ENCODE measurements at places on chromosomes 4 and X.

- peak; percentile 66 for DNase-seq
Observed at GRCh38 chr4:154086247-154086646, 297.4 kb upstream of the SFRP2 start.

- no peak for DNase-seq
Observed at GRCh38 chr4:189826657-189827056, 114.0 kb upstream of the FRG1 start.

GRCh38 chr4:5446595-5447226 lies 261.6 kb downstream of the EVC2 start:
- DNase-seq: no peak

- no peak for DNase-seq
Observed at GRCh38 chr4:157702831-157703230, 470.0 kb downstream of the GASK1B start.

- DNase-seq: no peak
Observed at GRCh38 chrX:38211891-38212635, 8.6 kb downstream of the SRPX start.

DNA sequence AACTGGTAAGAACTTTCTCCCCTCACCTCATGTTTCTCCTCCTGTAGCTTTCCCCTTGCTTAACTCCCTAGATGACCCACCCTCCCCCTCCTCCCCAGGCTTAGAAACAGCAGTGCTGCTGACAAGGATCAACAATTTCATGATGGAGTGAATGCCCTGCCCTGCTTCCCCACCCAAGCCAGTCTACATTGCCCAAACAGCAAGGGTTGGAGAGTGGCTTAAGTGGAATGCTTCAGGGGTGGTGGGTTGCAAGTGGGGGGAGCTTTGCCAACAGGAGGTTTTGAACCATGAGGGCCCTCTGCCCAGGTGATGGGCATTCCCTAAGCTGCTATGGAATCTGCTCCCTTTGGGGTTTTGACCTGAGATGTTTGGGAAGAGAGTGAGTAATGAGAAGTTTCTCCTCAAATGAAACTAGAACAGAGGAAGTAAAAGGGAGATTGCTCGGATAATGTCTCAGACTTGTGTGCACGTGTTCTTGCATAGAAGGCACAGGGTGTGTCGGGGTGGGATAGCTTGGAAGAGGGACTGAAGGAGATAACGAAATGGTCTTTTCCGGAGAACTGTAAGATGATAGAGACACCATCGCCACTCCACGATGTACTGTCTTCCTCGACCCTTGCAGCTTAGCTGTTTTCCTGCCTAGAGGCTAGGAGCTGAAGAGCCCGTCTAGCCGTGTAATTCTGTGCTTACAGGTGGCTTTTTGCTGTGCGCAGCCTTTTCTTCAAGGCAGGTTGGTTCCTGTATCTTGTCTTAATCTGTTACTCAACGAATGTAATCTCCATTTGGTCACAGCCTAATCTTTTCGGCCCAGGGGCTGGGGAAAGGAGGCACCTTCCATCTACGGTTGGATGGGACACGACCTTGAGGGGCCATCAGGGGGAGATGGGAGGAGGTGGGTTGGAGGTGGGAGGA lies 10.1 kb downstream of the GDPD2 start:
- no peak for DNase-seq

GRCh38 chr4:162282684-162283083 lies 118.9 kb upstream of the FSTL5 start:
- no peak for DNase-seq

- no peak for DNase-seq
Observed at GRCh38 chrX:96432647-96433046, 252.0 kb upstream of the DIAPH2 start.

GRCh38 chrX:139508099-139508498 lies 22.4 kb upstream of the F9 start:
- no peak for DNase-seq

- peak; percentile 74 for DNase-seq
Observed at GRCh38 chrX:105190252-105190853, 30.1 kb downstream of the TEX13A start.

- DNase-seq: no peak
Observed at GRCh38 chr4:112531146-112531545, 15.2 kb upstream of the NEUROG2 start.

DNA sequence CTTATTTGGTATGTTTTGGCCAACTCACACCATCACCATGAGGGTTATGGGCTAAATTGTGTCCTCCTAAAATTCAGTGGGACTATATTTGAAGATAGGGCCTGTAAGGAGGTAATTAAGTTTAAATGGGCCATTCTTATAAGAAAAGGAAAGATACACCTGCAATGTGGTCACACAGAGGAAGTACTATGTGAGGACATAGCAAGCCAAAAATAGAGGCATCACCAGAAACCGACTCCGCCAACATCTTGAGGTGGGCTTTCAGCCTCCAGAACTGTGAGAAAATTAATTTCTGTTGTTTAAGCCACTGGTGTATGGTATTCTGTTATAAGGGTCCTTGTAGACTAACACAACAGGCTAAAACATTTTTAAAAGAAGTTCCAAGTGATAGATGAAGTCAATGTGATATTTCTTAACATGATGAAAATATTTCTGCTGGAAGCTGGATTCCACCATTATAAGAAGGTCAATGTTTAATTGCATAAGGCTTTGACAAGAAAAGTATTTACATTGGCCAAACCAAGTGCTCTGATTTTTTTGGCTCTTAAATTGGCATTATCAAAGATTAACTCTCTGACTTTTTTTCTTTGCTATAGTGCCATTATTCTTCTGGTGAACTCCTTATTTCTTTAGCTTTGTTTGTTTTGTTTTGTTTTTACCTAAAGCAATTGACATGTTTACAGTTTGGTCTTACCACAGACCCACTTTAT lies 540.9 kb downstream of the PPARGC1A start:
- no peak for DNase-seq

GRCh38 chr4:54063229-54063628 lies 1.2 kb downstream of the CHIC2 start:
- DNase-seq: peak; percentile 70

DNA sequence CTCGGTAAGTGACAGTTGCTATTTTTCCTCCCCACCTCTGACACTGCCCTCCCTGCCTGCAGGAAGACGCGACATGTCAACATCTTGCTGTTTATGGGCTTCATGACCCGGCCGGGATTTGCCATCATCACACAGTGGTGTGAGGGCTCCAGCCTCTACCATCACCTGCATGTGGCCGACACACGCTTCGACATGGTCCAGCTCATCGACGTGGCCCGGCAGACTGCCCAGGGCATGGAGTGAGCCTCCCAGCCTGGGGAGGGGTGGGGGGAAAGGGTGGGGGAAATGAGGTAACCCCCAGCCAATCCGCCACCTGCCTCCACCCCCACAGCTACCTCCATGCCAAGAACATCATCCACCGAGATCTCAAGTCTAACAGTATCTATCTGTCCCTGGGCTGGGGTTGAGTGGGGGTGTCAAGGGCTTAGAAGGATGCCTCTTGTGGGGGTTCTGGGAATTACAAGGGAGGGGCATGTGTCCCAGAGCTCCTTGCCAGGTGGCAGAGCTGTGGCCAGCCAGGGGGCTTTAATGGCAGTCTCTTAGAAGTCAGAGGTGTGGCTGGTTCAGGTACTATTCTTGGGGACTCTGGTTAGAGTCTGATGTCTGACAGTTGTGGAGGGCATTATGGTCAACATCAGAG lies 7.8 kb downstream of the ARAF start:
- DNase-seq: peak; percentile 40

GRCh38 chr4:55437356-55437796 lies 41.6 kb downstream of the TMEM165 start:
- peak; percentile 56 for DNase-seq

DNA sequence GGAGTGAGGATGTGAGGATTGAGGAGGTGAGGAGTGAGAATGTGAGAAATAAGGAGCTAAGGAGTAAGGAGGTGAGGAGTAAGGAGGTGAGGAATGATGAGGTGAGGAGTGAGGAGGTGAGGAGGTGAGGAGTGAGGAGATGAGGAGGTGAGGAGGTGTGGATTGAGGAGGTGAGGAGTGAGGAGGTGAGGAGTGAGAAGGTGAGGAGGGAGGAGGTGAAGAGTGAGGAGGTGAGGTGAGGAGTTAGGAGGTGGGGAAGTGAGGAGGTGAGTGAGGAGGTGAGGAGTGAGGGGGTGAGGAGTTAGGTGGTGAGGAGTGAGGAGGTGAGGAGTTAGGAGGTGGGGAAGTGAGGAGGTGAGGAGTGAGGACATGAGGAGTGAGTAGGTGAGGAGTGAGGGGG lies 74.8 kb upstream of the MXD4 start:
- DNase-seq: no peak

GRCh38 chr4:96675896-96676295 lies 836.0 kb downstream of the PDHA2 start:
- DNase-seq: no peak

- no peak for DNase-seq
Observed at GRCh38 chr4:153989505-153989904, 200.6 kb upstream of the SFRP2 start.

DNA sequence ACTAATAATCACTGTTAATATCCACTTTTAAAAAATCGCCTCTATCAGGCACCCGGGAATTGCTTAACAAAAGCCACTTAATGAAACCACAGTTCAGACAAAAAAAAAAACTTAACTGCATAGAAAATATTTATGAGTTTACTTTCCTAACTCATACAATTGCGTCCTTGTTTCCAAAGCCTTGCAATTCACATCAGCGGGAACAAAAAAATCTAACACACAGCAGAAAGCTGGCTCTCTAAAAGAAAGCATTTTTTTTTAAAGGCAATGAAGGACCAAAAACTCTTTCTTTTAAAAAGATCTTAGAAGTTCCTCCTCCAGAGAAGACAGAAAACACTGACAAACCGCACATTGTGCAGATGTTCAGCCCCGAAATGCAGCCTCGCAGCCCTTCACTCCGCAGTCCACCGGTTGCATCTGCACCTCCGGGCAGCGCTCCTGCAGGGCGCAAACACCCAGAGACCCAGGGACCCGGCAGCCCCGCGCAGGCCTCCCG lies 812 bp downstream of the FAT1 start:
- DNase-seq: peak; percentile 29

DNA sequence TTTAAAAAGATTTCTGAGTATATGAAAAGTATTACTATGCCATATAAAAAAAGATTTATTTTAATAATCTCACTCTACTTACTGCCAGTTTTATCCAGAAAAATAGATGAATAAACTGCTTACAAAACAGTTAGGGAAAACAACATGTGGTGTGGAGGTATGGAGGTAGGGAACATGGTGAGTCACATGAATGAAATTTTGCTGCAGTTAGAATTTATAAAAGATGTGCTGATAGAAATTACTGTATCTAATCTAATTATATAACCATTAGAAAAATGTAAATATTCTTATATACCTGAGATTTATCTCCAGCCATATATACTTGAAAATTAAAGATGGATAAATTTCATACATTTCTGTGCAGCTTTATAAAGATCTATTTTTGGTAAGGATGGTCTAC lies 184.0 kb upstream of the ANK2 start:
- DNase-seq: no peak

DNA sequence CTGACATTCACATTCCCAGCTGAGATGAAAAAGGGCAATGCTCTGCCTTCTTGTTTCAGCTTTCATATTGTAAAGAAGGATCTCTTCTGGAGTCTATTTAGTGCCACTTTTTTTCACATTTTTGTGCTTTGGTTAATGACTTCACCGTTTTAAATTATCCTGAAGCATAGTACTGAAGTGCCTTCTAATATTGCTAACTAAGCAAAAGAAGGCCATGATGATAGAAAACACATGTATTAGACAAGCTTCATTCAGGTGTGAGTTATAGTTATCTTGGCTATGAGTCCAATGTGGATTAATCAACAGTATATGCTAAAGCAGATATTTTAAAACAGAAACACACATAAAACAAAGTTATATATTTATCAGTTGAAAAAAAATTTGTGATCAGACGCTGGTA lies 40.4 kb downstream of the NXT2 start:
- DNase-seq: no peak

GRCh38 chr4:159273141-159273438 lies 170.2 kb downstream of the RAPGEF2 start:
- no peak for DNase-seq

- DNase-seq: no peak
Observed at GRCh38 chrX:5916945-5917344, 311.7 kb downstream of the NLGN4X start.

DNA sequence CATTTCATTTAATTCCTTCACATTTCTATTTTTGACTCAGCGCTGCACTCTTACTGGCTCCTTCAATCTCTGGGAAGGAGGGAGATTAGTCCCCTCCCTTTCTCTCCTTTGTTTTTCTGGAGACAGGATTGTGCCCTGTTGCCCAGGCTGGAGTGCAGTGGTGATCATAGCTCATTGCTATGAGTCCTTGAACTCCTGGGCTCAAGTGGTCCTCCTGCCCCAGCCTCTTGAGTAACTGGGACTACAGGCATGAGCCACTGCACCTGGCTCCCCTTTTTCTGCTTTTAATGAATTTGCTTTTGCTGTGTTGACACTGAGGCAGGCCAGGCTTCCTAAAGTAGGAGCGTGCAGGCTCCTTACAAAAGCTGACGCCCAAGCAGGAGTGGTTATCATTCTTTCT lies 10.5 kb downstream of the TBC1D14 start:
- DNase-seq: no peak

GRCh38 chr4:161419822-161420221 lies 744.0 kb downstream of the FSTL5 start:
- DNase-seq: peak; percentile 10

DNA sequence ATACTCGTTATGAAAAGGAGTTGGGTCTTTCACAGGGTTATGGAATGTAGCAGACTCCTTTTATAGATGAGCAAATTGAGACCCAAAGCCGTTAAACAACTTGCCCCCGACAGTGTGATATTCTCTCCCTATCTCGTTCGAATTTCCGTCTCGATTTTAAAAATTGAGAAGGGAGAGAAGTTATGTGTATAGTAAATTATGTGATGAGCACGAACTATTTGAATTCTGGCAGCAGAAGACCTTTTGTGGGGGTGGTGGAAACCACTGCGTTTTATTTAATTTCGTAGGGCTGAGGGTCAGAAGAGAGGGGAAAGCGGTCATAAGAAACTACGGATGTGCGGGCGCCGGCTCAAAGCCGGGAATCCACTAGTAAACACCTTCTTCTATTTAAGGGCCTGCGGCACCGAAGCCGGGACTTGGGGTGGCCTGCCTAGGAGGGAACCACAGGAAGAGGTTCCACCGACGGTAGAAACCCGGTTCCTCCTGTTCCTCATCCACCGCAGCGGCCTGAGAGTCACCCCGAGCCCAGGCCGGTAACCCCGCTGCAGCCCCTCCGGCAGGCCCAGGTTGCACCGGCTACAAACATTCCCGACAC lies 1.5 kb upstream of the DDX3X start:
- DNase-seq: no peak

GRCh38 chrX:91080822-91081221 lies 353.8 kb upstream of the PABPC5 start:
- DNase-seq: no peak
